ENCODE measurements at places on chromosomes 13 and 19.

DNA sequence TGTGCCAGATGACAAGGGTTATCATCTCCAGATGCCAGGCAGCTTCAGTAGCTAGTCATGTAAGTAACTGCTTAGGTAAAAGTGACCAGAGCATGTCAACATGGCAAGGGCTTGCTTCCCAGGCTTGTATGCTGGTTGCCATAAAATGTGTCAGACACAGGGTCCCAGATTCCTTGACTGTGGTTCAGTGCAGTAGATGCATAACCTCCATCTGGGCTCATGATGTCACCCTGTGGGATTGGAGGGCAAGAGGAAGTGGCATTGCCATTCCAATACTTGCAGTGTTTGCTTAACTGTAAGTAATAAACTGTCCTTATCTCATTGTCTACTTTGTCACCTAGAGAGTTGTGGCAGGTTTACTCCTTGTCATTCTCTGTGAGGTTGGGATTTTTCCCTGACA, 226.8 kb downstream of the PCDH17 start:
- DNase-seq = no peak

GRCh38 chr19:39735688-39736087, 2.1 kb downstream of the CLC start:
- DNase-seq = no peak

- no peak for DNase-seq
Observed at GRCh38 chr19:16016226-16017137, 59.8 kb upstream of the TPM4 start.

DNA sequence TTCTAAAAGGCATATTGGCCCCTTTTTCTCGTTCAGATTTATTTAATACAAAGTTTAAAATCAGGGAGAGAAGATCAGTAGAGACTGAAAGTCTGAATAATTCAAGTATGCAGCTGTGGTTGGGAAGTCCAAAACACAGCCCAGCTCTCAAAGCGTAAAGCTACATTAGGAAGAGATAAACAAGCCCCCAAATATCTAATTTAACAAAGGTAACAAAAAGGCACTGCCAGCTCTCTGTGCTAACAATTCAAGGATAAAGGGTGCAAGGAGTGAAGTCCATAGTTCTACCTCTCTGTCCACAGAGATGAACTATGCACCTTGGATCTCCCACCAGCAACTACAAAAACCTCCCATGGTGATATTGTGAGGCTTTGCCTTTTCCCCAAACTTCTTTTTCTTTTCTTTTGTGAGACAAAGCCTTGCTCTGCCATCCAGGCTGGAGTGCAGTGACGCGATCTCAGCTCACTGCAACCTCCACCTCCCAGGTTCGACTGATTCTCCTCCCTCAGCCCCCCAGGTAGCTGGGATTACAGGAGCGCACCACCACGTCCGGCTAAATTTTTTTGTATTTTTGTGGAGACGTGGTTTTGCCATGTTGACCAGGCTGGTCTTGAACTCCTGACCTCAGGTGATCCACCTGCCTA, 104.4 kb downstream of the LHFPL6 start:
- no peak for DNase-seq

- DNase-seq = no peak
Observed at GRCh38 chr13:40287428-40287827, 379.0 kb downstream of the FOXO1 start.

GRCh38 chr13:34360702-34361101, 542.8 kb downstream of the RFC3 start:
- DNase-seq = no peak

- no peak for DNase-seq
Observed at GRCh38 chr13:108193806-108194205, 21.5 kb downstream of the LIG4 start.

DNA sequence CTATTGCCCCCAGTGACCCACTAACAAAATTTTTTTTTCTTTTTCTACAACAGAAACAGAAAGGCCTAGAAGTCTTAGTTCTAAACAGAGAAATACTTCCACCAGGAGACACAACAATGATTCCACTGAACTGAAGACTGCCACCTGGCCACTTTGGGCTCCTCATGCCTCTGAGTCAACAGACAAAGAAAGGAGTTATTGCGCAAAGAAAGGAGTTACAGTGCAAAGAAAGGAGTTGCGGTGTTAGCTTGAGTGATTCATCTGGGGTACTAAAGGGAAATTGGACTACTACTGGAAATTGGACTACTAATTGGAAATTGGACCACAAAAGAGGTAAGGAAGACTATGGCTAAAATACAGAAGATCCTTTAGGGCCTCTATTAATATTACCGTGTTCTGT, 116.6 kb downstream of the PCDH17 start:
- DNase-seq = no peak

DNA sequence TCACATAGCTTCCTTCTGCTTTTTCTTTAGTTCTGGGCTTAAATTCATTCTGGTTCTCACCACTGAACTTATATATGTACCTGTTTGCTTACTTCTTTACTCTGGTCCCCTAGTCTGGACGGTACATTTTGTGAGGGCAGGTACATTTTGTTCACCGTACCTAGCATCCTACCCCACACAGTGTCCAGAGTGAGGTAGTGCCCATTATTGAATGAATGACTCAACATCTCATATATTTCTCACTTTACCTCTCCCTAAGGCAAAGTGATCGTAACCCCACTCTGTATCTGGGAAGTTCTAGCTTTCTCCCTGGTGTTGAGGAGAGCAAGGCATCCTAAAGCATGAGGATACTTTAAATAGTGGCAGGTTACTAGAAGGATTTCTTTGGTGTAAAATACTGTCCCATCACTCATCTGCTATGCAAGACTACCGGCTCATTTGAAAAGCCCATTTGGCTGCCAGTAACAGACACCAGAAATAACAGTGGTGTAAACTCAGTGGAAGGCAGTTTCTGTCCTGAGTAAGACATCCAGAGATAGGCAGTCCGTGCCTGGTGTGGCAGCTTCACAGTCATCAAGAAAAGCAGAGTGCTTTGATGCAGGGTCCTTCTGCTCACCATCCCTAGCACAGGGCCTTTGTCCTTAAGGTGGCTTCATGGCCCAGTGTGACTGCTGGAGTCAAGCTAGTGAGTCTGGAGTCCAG, 111.8 kb downstream of the SIPA1L3 start:
- DNase-seq = no peak

- DNase-seq = no peak
Observed at GRCh38 chr19:2616741-2617392, 85.6 kb downstream of the GNG7 start.

- DNase-seq = no peak
Observed at GRCh38 chr19:52518646-52519045, 8.8 kb upstream of the ZNF808 start.

DNA sequence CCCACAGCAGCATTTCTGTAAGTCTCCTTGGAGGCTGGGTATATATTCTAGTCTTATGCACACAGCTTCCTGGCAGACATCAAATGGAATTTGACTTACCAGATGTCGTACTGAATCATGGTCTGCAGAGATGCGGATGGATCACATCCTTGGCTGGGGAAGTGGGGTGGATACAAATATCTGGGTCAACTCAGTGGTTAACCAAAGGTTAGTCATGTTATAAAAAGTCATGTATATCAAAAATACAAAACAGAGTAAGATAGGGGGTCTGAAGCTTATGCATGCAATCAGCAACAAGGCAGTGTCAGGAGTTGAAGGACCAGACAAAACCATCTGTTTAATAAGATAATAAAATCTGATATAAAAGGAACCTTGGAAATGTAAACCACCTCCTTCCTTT, 61.9 kb downstream of the WASF3 start:
- no peak for DNase-seq

GRCh38 chr13:53494406-53494805, 465.8 kb downstream of the OLFM4 start:
- no peak for DNase-seq

DNA sequence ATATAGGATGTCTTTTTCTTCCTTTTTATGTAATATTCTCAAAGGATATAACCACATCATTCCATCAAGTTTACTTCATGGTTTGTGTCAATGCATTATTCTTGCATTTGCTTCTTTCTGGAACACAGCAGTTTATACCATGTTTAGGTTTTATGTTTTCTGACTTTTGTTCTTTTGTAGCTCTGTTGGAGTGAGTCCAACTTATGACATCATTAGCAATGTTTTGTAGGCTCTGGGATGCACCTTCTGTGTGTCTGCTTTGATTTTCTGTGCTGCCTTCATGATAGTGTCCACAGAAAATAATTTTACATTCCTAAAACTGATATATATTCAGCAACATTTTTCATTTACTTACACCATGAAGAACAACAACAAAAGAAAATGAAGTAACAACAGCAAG, 68.9 kb downstream of the SHISA2 start:
- DNase-seq = no peak

DNA sequence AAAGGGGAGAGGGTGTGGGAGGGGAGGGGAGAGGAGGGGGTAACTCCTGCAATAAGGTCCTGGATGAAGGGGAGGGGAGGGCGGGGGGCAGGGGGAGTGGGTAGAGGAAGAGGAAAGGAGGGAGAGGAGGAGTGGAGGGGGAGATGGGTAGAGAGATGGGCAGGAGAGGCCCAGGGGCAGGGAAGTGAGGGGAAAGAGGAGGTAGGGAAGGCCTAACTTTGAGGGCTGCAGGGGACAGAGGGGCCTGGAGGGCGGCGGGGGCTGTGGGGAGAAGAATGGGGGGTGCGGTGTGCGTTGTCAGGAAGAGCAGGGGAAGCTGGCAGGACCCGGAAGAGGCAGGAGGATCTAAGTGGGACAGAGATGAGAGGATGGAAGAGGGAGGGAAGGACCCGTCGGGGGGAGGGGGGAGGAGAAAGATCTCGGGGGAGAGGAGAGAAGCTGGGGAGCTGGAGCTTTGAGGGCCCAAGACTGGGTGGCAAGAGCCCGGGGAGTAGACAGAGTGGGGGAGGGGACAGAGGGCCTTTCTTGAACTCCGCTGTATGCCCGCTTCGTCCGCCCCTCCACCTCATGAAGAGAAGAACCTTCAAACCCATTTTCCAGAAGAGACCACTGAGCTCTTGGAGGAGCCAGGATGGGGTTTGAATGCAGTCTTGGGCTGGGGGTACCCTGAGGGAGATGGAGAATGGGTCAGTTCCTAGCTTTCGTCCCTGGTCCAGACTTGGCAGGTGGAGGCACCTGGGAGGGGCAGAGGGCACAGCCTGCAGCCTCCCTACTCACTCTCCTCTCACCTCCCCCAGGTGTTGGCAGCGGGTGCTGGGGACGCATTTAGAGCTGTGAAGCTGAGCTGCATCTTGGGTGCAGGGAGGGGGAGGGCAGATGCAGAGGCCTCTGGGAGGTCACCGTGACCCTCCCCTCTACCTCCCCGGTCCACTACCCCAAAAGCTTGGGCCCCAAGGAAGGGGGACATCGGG, 778 bp upstream of the LRRC4B start:
- peak; percentile 32 for DNase-seq

- DNase-seq = no peak
Observed at GRCh38 chr13:99083981-99084380, 106.1 kb upstream of the DOCK9 start.

GRCh38 chr13:45107539-45107938, 12.8 kb upstream of the GTF2F2 start:
- DNase-seq = no peak

DNA sequence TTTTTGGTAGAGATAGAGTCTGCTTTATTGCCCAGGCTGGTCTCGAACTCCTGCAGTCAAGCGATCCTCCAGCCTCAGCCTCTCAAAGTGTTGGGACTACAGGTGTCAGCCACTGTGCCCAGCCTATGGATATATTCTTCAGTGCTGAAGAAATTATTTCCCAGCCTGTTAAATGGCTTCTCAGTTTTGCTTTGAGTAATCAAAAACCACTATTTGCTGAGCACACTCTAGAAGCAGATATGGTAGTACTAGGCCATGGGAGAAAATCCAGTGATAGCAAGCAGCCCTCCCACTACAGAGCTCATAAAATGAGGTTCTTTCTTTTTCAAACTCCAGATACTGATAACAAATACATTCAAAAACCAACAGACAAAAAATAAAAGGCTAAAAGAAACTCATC, 80.6 kb upstream of the CLDN10 start:
- DNase-seq = no peak

- no peak for DNase-seq
Observed at GRCh38 chr13:39452417-39452816, 150.6 kb downstream of the LHFPL6 start.

GRCh38 chr13:100235311-100235901, 146.5 kb downstream of the PCCA start:
- peak; percentile 28 for DNase-seq

GRCh38 chr19:32647361-32647760, 27.6 kb downstream of the ANKRD27 start:
- no peak for DNase-seq

DNA sequence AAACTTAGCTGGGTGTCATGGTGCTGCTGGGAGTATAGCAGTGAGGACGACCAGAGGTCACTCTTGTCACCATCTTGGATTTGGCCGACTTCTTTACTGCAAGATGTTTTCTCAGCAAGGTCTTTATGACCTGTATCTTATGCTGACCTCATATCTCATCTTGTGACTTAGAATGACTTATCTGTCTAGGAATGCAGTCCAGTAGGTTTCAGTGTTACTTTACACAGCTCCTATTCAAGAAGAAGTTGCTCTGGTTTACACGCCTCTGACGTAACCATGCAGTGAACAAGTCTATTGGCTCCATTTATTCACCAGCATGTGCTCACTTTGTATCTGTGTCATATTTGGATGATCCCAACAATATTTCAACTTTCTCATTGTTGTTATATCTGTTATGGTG, 26.7 kb downstream of the ZNF850 start:
- no peak for DNase-seq

DNA sequence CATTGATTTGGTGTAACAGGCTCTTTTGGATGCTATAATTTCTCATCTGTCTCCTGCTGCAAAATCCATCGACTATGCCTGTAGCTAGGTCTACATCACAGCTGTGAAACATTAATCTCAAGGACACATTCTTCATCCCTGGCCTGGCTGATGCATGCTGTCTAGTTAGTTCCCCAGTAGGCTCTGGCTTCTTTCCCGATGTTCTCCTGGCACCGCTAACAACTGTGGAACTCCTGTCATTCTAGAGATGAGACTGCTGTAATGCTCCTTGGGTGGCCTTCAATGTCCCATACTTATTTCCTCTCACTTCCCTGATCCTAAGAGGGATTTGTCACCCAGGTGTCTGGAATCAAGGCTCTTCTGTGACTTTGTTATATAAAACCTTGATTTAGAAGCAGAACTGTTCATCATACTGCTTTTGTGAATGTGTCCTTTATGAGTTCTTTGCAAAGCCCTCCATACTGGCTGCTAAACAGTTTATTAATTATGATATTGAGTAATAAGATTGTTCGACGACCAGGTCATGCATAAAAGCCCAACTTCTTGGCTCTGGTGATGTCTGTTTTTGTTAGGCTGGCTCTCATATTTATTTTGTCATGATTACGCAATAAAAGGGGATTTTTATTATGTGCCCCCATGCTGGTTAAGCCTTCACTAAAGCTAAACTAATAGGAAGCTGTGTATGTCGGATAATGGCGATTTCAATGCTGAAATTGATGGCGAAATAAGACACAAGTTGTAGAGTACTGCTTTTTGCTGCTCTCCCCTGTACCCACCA, 227.5 kb downstream of the DCT start:
- no peak for DNase-seq

- no peak for DNase-seq
Observed at GRCh38 chr19:13152356-13152973, 2.3 kb downstream of the IER2 start.

GRCh38 chr13:30396434-30397075, 25.7 kb upstream of the UBE2L5 start:
- DNase-seq = no peak

- no peak for DNase-seq
Observed at GRCh38 chr13:25978961-25979360, 72.9 kb downstream of the SHISA2 start.

GRCh38 chr19:7393939-7394730, 45.4 kb downstream of the ARHGEF18 start:
- DNase-seq = no peak
